CD8-positive, alpha-beta memory T cell (primary cell): ENCODE measurements at places on chromosomes 2 and 18. TPM values are rescaled to one million over a fixed set of nuclear protein-coding genes. Genes with fewer than 3 reads are reported as not detected.

GRCh38 chr2:144230448-144231085 is 289.4 kb downstream of the ZEB2 start:
- H3K36me3 ChIP-seq, result no peaks in the 10 kb centered on the region
- H3K27me3 ChIP-seq, result no peaks in the 10 kb centered on the region
- H3K27ac ChIP-seq, result peak overlapping the region; percentile 35
- peaks cover 21% of the 10 kb centered on the region for H3K4me1 ChIP-seq

DNA sequence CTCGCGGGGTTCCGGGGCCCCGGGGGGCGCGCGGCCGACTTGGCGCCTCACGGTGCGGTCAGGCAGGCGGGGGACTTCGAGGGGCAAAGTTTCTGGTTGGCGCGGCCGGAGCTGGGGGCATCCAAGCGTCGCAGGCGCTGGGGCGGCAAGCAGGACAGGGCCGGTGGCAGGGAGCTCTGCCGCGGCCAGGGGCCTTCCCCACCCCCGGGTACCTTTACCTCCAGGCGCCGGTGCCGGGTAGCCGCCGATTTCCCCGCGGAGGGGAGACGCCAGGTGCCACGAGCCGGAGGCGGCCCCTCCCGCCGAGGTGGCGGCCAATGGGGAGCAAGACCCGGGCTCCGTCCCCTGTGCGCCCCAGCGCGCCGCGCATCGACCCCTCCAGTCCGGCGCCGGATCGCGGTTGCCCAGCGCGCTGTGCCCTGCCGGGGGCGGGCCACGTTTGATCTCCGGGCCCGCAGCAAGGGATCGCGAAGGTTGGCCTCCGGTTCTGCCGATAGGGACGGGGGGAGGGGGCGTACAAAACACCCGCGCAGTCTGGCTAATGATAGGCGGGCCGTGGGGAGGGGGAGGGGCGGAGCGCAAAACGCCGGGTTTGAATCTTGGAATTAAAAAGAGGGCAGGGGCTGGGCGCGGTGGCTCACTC is at the start of gene ST8SIA5:
Gene ST8SIA5, minus strand, starts transcription at position 495 of the 643 bp plus-strand sequence. CDS start 545 bp downstream, outside the sequence.
- no peak for DNase-seq
- H3K27ac ChIP-seq, result no peak within 1 kb of the TSS
- H3K27me3 ChIP-seq, result peaks cover 8% of the 10 kb centered on the region

The KCNE4 gene
- not detected for total RNA-seq

DNA sequence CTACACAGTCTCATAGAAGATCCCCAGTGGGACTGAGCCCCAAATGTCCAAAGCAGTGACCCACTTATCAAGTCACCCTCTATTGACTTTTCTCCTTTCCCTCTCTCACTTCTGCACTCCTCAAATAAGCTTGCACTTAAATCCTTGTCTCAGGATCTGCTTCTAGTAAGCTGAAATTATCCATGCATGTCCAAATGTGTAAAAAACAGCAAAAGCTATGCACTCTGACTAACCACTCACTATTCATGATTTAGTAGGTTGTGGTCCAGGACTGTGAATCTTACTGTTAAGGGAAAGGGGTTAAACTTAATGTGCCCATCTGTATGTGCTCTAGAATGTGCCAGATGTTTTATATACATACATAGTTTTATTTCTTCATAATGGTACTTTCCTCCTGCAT is 115.4 kb downstream of the SCG2 start:
- no peak overlapping the region for H3K4me3 ChIP-seq
- no peaks in the 10 kb centered on the region for H3K4me1 ChIP-seq

GRCh38 chr18:51724790-51725721 is 527.6 kb upstream of the MEX3C start:
- H3K36me3 ChIP-seq, result no peaks in the 10 kb centered on the region
- H3K4me1 ChIP-seq, result no peaks in the 10 kb centered on the region

DNA sequence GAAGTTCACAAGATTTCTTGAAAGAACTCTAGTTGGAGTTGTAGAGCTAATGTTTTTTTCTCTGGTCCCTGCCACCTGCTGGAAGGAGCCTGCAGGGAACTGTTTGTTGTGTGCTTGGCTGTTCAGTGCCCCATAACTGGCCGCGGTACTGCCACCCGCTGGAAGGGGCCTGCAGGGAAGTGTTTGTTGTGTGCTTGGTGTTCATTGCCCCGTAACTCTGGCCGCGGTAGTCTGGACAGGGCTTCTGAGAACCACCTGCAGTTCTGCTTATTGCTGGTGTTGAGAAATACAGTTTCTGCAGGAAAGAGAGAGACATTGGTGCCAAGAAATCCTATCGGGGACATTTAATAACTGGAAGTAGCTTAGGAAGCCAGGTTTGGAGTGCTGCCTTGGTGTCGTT is 58.1 kb downstream of the AGAP1 start:
- DNase-seq, result no peak
- no peaks in the 10 kb centered on the region for H3K27me3 ChIP-seq
- no peaks in the 10 kb centered on the region for H3K4me1 ChIP-seq
- no peak overlapping the region for H3K4me3 ChIP-seq
- H3K27ac ChIP-seq, result no peak overlapping the region
